Progenitor cell of endocrine pancreas (in vitro differentiated cells): ENCODE measurements at places on chromosomes 1 and 21. TPM values are rescaled to one million over a fixed set of nuclear protein-coding genes. Genes with fewer than 3 reads are reported as not detected.

GRCh38 chr21:21807598-21807903 is 809.3 kb downstream of the NCAM2 start:
- no peak for DNase-seq

The RPE65 gene
- not detected in 2 replicates for total RNA-seq

The OR2L2 gene
- total RNA-seq: 0.14 and 0.22 TPM in 2 replicates

- DNase-seq: no peak
These were observed 100.0 kb upstream of the TARDBP start for GRCh38 chr1:10912441-10912840.

GRCh38 chr1:82161700-82162141 is 361.0 kb downstream of the ADGRL2 start:
- no peak for DNase-seq

The REN gene
- not detected in 2 replicates for total RNA-seq

The HMGCL gene
- 30.0 and 30.3 TPM in 2 replicates for total RNA-seq

- DNase-seq: no peak
These were observed 30.1 kb upstream of the KCNK2 start for GRCh38 chr1:215052256-215053015.

- DNase-seq: no peak
These were observed 589.1 kb upstream of the ADAMTS5 start for GRCh38 chr21:27555996-27556395.

GRCh38 chr21:41650526-41651145 is 116.2 kb downstream of the RIPK4 start:
- DNase-seq: no peak

The INPP5B gene
- 21.1 and 21.9 TPM in 2 replicates for total RNA-seq

DNA sequence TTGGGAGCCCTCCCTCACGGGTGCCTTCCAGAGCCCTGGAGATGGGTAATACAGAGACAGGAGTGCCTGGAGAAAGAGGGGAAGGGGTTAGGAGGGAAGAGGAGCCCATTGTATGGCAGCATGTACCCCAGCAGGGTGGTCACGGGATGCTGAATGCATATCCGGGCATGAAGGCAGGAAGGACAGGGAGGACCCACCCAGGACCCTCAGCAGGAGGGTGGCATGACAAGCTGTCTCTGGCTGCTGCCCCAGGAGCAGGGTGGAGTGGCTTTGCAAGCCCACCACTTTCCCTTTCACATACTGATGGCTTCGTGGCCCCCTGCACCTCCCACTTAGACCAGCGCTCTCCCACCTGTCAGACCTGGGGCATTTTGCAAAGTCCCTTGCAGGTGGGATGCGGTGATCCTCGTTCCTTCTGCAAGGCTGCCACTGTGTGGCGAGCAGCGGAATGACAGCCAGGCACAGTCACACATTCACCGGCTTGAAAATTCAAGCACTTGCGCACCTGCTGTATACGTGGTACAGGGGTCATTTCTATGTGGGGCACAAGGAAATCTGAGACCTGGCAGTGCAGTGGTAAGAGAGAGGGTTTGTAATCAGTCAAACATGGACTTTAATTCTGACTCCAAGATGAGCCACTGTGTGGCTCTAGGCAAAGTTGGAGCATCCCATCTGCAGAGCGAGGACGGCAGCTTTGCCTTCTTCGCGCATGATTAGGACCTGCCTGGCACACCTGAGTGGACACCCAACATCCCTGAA is 53.2 kb upstream of the TMEM51 start:
- peak; percentile 57 for DNase-seq

- DNase-seq: no peak
These were observed 34.0 kb upstream of the RAP1A start for GRCh38 chr1:111585447-111586086.

- no peak for DNase-seq
These were observed 31.6 kb upstream of the CEP350 start for GRCh38 chr1:179923029-179923428.

- peak; percentile 59 for DNase-seq
These were observed 28.1 kb downstream of the AHDC1 start for GRCh38 chr1:27575840-27576331.

- no peak for DNase-seq
These were observed 579.6 kb downstream of the USP25 start for GRCh38 chr21:16309250-16309971.

GRCh38 chr1:14915356-14916054 is 238.0 kb upstream of the TMEM51 start:
- peak; percentile 55 for DNase-seq

- DNase-seq: peak; percentile 57
These were observed at the start of gene SERINC2 for GRCh38 chr1:31412732-31413404. SERINC2 (plus strand) TSS chr1:31413213; CDS start chr1:31413266, 53 bp downstream.

GRCh38 chr21:16013570-16013969 is 283.8 kb downstream of the USP25 start:
- DNase-seq: no peak

GRCh38 chr1:167766538-167766937 is 44.8 kb downstream of the MPZL1 start:
- DNase-seq: no peak

GRCh38 chr1:71778940-71779339 is 503.4 kb downstream of the NEGR1 start:
- DNase-seq: no peak

- DNase-seq: no peak
These were observed 476.2 kb downstream of the CAMTA1 start for GRCh38 chr1:7261490-7261889.

DNA sequence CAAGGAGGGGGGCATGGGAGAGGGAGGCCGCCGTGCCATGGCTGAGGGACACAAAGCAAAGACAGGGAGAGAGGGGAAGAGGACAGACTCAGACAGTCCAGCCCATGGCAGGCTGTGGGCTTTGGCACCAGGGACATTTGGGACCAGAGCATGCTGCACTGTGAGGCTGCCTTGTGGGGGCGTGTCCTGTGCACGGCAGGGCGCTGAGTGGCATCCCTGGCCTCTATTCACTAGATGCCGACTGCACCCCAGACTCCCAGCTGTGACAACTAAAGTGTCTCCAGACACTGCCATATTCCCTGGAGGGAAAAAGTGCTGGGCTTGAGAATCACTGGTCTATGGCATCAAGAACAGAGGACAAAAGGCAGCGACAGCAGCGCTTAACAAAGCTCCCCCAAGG is 18.6 kb upstream of the PRDM15 start:
- no peak for DNase-seq

DNA sequence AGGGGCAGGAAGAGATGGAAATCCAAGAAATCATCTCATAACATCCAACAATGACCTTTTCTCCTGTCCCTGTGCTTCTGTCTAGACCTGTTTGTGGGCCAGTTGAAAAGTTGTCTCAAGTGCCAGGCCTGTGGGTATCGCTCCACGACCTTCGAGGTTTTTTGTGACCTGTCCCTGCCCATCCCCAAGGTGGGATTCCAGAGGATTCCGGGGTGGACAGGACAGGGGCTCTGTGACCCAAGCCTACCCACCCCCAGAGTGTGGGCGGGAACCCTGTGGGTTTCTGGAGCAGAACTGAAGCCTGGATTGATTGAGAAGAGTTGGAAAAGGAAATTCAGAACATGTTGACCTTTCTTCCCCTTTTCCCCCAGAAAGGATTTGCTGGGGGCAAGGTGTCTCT is 2.4 kb upstream of the PPOX start:
- no peak for DNase-seq

GRCh38 chr1:239678181-239678580 is 291.8 kb downstream of the CHRM3 start:
- no peak for DNase-seq

DNA sequence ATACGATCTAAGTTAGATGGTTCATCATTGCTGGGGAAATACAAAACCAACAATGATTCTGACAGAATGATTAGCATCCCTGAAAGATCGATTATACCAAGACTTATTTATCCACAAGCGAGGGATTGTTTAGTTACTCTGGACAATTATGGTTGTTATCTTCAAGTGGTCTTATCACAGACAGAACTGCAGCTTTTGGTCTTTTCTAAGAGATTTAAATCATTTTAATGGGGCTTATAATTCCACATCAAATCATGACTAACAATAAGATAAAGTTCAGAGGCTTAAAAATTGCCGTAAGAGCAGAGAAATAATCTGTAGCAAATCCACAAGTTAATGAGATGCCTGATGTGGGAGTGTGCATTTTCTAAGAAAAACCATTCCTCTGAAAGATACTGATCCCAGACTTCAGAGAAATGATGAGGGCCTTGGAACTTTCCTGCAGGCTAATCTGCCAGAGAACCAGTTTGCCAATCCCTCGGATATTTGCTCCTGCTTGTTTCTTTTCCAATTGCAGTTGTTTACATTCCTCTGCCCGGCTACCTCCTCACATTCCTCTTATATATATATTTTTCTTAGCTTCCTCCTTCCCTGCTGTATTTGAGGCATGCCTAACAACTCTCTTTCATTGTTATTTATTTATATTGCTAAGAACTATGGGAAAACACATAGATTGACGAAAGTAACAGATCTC is 134.8 kb downstream of the BACH1 start:
- DNase-seq: no peak

- no peak for DNase-seq
These were observed 62.9 kb downstream of the MDM4 start for GRCh38 chr1:204578867-204579664.

DNA sequence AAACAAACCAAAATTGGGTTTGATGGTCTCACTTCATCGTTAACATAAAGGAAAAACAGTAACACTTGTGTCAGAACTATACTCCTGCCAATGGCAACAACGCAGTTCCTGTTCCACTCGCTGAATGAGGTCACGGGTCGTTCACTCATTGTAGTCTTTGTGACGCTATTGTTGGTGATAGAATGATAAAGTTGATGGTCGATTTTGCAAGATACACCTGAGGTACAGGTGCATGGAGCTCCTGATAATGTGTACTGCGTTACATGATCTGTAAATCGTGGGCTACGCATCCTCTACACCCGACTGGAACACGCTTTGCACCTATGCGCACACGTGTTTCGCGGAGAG is 391 bp upstream of the CENPS start:
- DNase-seq: no peak

DNA sequence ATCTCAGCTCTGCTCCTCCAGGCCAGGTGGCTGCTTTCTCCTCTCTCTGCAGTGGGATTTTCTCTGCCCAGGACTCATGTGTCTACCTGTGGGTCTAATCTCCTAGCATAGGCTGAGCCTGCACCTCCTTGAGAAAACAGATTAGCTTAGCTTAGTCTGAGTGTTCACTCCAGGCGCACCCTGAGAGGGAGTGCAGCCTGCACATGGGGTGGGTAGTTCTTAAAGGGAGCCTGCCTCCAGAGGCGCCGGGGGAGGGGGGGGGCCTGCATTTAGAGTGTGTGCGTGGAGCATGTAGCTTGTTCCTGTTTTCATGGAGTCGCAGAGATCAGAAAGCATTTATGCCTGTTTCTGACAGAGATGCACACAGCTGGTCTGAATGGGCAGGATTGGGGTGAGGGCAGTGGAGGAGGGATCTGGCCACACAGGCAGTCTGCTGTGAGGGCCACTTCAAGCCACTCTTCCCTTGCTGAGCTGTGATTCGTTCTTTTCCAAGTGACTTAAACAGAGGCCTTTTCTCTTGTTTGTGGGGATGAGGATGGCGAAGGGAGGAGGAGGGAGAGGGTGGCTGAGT is 45.2 kb downstream of the GALNT2 start:
- no peak for DNase-seq

GRCh38 chr1:93814059-93814794 is 64.8 kb downstream of the DNTTIP2 start:
- DNase-seq: peak; percentile 34

- no peak for DNase-seq
These were observed 84.9 kb downstream of the GREM2 start for GRCh38 chr1:240527086-240527485.

DNA sequence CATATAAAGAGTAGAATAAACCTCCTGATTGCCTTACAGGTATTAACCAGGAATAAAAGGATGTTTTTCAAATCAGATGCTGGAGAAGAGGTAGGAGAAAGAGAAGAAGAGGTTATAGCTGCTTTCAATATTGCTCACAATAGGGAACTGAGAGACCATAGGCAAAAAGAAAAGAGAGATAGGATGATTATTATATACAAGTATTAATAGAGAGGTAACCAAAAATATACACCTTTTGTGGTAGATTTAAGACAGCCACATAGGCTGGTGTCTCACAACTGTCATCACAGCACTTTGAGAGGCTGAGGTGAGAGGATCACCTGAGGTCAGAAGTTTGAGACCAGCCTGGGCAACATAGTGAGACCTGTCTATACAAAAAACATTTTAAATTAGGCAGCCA is 119.7 kb downstream of the PSMG1 start:
- no peak for DNase-seq

- DNase-seq: no peak
These were observed 78.1 kb downstream of the KIF26B start for GRCh38 chr1:245232931-245233330.

GRCh38 chr1:116268211-116268610 is 104.8 kb upstream of the ATP1A1 start:
- DNase-seq: no peak

The SPRR4 gene
- total RNA-seq: not detected in 2 replicates

DNA sequence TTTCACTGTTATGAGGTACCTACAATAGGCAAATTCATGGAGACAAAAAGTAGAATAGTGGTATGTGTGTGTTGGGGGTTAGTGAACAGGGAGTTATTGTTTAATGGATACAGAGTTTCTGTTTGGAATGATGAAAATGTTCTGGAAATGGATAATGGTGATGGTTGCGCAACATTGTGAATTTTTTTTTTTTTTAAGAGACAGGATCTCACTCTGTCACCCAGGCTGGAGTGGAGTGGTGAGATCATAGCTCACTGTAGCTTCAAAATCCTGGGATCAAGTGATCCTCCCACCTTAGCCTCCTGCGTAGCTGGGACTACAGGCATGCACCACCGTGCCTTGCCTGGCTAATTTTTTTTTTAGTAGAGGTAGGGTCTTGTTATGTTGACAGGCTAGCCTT is 34.5 kb upstream of the TRABD2B start:
- DNase-seq: no peak

- DNase-seq: no peak
These were observed 37.0 kb upstream of the TMEM52 start for GRCh38 chr1:1956101-1956500.

GRCh38 chr1:226598455-226598849 is 49.9 kb downstream of the STUM start:
- no peak for DNase-seq

DNA sequence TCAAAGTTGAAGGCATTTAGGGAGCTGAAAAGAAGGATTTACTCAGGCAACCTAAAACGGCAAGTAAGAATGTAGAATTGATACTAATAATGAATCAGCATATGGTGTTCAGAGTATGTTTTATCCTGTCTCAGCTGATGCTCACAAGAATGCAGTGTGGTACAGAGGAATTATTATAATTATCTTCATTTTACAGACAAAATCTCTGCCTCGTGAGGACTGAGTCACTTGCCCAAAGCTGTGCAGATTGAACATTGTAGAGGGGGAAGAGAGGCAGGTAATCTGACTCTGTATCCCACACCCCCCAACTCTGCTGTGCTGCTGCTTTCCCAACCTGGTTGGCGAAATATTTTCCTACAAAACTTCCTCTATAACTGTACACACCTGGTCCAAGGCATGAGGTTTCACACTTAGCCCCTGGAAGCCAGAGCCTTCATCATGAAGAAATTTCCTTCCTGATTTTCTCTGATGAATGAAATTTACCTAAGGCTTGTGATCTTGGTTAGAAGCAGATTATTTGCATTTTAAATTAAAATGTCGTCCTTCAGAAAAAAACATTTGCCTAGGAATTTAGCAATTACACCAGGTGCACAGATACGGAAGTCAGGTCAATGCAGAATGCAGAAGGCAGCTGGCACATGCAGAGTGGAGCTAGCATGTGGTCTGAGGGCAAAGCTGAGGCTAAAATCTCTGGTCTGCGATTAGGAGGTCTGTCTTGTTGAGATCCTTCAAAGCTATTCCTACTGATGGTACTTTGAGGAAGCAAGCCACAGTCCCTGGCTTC is 52.8 kb downstream of the DPT start:
- no peak for DNase-seq
